ENCODE measurements at places on chromosomes 12 and 14. TPM values are rescaled to one million over a fixed set of nuclear protein-coding genes. Genes with fewer than 3 reads are reported as not detected.

GRCh38 chr12:92533280-92533890 lies 169.4 kb upstream of the PLEKHG7 start:
- DNase-seq, result no peak

- DNase-seq, result no peak
Measured at GRCh38 chr12:92356425-92356824, 210.8 kb upstream of the BTG1 start.

GRCh38 chr12:54662026-54662425 lies 13.9 kb upstream of the DCD start:
- DNase-seq, result no peak

DNA sequence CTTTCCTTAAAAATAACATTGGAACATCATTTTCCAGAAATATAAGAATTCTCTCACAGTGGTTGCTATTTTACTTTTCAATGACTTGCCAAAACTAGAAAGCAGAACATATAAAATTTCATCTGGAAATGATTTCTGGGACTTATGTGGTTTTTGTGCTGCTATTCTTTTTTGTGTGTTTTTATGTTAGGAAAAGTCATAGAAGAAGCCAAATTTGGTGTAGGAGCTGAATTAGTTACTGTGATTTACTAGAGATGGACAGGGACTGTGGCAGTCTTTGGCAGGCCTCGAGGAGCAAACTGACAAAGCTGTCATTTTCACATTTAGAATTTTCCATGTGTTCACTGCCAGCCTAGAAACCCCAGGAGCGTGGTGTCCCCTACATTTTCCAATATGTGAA lies 38.3 kb upstream of the LDHB start:
- DNase-seq, result peak; percentile 52

- DNase-seq, result no peak
Measured at GRCh38 chr12:44812062-44812461, 64.1 kb downstream of the NELL2 start.

GRCh38 chr12:84046859-84047258 lies 865.7 kb downstream of the SLC6A15 start:
- DNase-seq, result no peak

Gene P2RX2
- not detected for polyA plus RNA-seq

Gene DIO2
- 1.9 TPM for polyA plus RNA-seq

Measured in hindlimb muscle (tissue), 1 donor.